H9 (cell line): ENCODE measurements at places on chromosomes 1 and 21.

- DNase-seq: no peak
These were observed 32.9 kb downstream of the KAZN start for GRCh38 chr1:14631421-14631820.

DNA sequence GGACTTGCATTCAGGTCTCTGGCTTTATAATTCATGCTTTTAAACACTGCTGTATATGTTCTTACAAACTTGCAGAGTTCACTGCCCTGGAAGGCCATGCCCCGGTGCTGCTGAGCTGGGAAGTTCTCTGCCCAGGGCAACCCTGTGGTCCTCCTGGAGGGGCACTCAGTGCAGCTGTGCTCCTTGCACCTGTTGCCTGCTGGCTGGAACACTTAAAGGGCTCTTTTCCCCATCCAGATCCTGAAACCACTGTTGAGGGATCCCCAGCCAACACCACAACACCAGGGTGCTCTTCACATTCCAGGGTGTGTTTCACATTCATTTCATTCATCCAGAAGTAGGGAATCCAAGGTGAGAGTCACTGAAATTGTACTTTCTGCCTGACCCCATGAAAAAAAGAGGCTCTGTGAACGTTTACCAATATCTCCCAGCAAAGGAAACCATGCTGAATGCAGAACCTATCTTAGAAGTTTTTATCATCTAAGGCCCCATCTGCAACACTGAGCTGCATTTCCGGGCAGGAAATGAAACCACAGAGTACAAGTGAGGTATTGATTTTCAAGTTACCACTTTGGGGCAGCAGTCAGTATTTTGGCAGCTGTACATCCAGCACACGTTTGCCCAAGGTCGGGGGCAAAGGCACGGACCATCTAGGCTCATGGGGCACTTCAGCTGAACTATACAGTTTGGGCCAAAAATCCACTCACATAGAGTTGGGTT, 16.4 kb upstream of the KIAA0040 start:
- no peak for DNase-seq

DNA sequence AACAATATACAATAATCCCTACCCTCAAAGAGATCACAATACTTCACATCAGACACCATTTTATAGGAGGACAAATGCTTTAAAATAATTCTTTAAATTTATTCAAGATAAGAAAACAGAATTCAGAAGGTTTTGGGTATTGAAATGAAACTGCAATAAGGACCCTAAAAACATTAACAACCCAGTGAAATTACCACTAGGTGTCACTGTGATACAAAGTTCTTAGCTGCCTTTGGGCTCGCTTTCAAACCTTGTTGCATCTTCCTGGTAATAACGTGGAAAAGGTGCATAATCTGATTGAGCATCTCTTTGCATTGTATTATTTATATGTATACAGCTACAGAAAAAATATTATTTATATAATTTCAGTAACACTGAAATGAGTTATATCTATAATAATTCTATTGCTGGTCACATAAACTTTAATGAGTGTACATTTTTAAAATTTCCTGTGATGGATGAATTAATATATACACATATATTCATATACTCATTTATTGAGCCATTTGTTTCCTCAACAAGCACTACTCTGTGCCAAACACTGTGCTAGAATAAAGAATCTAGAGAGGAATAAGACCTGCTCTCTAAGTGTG, 185.2 kb downstream of the FAF1 start:
- no peak for DNase-seq

- no peak for DNase-seq
These were observed 20.4 kb upstream of the C1orf105 start for GRCh38 chr1:172399756-172400721.

DNA sequence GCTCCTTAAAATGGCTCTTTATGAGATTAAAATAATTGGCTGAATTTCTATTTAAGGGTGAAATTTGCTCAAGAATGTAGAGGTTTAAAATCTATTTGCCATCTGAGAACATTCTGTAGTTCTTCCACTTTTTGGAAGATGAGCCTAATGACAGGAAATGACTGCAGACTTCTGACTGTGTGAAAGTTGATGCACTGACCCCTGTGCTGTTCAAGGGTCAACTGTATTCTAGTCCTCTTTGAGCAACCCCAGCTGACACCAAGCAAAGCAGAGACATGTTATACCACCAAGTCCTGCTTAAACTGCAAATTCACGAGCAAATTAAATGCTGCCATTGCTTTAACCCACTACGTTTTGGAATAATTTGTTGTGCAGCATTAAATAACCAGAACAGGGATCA, 26.6 kb downstream of the DDAH1 start:
- DNase-seq: no peak

DNA sequence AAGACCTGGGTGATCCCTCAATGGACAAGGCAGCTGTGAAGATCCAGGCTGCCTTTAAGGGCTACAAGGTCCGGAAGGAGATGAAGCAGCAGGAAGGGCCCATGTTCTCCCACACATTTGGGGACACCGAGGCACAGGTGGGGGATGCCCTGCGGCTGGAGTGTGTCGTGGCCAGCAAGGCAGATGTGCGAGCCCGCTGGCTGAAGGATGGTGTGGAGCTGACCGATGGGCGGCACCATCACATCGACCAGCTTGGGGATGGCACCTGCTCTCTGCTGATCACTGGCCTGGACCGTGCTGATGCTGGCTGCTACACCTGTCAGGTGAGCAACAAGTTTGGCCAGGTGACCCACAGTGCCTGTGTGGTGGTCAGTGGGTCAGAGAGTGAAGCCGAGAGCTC, 85.2 kb downstream of the TRIM11 start:
- no peak for DNase-seq

GRCh38 chr1:42923367-42924081, 35.1 kb downstream of the SLC2A1 start:
- DNase-seq: no peak
